ENCODE measurements at places on chromosomes 7 and 10. TPM values are rescaled to one million over a fixed set of nuclear protein-coding genes. Genes with fewer than 3 reads are reported as not detected.

Gene NUTM2A
- 6.3 TPM for total RNA-seq

Gene CNOT4
- 16.8 TPM for total RNA-seq

Gene RPEL1
- not detected for total RNA-seq

Gene AKR1C4
- total RNA-seq = not detected

Gene CRYGN
- total RNA-seq = 0.87 TPM

GRCh38 chr7:2313450-2314208 lies 612 bp downstream of the SNX8 start:
- DNase-seq = no peak

GRCh38 chr7:40833888-40834234 lies 699.1 kb downstream of the SUGCT start:
- no peak for DNase-seq

DNA sequence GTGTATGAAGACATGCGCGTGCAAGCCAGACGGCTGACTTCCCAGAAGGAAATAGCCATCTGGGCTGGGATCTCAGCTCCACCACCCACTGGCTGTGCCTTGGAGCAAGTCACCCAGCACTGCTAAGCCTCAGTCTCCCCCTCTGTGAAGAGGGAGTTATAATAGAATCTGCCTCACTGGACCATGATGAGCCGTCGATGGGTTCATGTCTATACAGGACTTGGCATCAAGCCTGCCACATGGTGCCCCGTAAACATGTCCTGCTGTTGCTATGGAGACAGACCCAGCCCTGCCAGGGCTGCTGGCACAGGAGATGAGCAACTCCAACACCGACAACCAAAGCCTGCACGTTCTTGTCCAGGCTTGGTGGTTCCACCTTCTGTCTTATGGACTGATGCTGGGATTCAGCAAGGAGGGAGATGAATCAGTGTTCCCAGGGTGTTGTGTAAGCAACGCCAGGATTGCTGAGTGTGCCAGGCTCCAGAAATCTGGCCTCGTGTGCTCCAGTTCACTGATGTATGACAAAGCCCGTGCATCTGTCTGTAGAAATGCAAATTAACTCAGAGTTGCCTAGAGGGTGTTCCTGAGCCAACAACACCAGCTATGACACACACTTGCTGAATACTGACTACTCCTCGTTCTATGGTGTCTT lies 5.6 kb downstream of the GPR15LG start:
- DNase-seq = no peak

GRCh38 chr7:135282561-135283254 lies 49.1 kb downstream of the STRA8 start:
- DNase-seq = no peak

DNA sequence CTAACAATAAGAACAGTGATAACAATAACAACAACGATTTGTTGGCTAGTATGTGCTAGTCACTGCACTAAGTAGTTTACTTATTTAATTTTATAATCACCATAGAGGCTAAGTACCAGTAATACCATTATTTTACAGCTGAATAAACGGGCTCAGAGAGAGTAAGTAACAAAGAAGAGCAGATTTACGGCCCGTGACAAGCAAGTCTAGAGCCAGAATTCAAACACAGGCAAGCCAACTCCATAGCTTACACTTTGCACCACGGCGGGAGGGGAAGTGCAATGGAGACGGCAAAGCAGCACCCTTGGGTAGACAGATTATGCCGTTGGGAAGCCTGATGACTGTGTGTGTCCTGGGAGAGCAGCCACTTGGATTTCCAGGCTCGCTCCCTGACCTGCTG lies 1.2 kb upstream of the OR6V1 start:
- no peak for DNase-seq

DNA sequence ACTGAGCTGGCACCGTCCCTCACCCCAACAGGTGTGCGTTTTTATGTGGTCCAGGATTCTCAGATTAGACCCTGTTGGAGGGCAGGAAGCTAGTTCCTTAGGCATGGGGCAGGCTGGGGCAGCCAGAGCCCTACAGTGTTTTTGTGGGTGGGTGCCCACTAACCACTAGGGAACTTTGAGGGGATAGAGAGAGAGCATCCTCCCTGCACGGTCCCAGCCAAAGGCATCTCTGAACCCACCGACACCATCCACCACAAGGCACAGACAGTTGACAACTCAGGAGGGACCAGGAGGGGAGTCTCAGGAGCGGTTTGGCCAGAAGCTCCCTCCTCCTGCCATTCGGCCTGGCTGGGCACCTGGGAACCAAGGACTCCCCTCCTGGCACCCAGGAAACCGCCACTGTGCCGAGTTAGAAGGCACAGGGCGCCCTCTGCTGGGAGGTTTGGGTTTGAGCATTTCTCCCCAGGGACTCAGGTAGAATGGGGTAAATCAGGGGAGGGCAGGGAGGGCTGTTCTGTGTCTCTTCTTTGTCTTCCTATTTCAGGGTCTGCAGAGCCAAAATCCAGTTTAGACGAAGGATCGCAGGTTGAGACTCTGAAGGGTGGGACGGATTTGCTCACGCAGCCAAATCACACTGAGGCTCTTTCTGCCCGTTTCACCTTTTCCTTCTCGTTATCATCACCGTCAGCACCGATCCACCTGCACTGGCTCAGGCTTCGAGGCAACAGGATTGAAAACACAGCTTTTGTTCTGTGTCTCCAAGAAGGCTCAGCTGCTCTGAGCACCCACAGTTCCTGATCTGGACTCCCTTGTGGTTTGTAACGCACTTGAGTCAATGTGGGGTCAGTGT lies 84.8 kb upstream of the COL13A1 start:
- DNase-seq = no peak

GRCh38 chr10:17923728-17924127 lies 28.0 kb upstream of the SLC39A12 start:
- no peak for DNase-seq

DNA sequence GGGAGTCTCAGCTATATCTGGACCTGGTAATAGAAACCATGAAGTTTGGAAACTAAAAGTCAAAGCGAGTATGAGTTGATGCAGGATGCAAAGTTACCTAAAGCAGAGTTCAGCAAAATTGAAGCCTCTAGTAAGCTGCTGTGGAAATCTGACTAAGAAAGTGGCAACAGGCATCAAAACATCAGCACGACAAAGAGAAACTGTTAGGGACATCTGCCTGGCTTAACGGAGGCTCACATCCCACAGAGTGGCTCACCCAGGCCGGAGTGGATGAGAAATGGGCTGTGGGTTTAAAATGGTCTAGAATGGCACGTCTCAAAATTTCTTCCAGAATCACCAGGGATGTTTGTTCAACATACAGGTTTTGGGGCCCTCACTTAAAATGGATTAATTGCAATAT lies 164.1 kb upstream of the NPY start:
- no peak for DNase-seq

- no peak for DNase-seq
These were observed 566.8 kb downstream of the SDK1 start for GRCh38 chr7:3867863-3868262.

- DNase-seq = no peak
These were observed 21.0 kb upstream of the ZFAND2A start for GRCh38 chr7:1181031-1181430.

GRCh38 chr10:3533296-3533695 lies 251.7 kb downstream of the KLF6 start:
- no peak for DNase-seq

DNA sequence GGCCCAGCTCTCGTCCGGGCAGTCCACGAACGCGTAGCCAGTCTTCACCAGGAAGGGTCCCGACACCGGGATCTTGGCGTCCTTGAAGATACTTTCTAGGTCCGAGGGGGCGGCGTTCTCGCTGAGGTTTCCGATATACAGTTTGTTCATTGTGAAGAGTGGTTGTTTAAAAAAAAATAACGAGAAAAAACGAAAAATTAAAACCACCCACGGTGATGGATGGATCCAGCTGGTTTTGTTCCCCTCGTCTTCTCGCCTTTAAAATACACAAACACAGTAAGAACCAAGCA lies 385 bp downstream of the IGF2BP3 start:
- DNase-seq = no peak

DNA sequence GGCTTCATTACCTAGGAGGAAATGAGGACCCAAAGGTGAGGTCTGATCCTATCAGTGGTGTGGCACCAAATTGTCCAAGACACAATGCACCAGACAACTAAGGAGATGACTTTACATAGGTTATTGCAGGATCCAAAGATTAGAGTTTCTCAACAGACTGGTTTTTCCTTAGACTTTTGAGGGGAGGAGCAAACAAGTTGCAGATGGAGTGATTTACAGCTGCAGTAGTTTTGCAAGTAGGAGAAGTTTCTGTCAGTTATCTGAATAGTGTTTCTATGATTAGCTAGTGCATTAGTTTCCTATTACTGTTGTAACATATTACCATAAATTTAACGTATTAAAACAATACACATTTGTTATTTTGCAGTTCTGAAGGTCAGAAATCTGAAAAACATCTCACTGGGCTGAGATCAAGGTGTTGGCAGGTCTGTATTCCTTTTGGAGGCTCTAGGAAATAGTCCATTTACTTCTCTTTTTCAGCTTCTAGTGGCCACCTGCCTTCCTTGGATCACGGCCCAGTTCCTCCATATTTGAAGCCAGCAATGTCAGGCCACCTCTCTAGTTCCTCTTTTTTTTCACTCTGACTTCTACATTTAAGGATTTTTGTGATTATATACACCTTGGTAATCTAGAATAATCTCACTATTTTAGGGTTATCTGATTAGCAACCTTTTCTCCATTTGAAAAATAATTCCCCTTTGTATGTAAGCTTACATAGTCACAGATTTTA lies 994.9 kb downstream of the REEP3 start:
- no peak for DNase-seq

DNA sequence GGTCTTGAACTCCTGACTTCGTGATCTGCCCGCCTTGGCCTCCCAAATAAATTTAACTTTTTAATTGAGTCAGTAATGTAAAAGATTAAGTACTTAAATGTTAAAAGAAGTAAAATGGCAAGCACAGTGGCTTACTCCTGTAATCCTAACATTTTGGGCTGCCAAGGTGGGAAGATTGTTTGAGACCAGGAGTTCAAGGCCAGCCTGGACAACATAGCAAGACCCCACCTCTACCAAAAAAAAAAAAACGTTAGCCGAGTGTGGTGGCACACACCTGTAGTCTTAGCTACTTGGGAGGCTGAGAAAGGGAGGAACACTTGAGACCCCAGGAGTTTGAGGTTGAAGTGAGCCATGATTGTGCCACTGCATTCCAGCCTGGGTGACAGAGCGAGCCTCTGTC lies 26.1 kb downstream of the PHTF2 start:
- no peak for DNase-seq

DNA sequence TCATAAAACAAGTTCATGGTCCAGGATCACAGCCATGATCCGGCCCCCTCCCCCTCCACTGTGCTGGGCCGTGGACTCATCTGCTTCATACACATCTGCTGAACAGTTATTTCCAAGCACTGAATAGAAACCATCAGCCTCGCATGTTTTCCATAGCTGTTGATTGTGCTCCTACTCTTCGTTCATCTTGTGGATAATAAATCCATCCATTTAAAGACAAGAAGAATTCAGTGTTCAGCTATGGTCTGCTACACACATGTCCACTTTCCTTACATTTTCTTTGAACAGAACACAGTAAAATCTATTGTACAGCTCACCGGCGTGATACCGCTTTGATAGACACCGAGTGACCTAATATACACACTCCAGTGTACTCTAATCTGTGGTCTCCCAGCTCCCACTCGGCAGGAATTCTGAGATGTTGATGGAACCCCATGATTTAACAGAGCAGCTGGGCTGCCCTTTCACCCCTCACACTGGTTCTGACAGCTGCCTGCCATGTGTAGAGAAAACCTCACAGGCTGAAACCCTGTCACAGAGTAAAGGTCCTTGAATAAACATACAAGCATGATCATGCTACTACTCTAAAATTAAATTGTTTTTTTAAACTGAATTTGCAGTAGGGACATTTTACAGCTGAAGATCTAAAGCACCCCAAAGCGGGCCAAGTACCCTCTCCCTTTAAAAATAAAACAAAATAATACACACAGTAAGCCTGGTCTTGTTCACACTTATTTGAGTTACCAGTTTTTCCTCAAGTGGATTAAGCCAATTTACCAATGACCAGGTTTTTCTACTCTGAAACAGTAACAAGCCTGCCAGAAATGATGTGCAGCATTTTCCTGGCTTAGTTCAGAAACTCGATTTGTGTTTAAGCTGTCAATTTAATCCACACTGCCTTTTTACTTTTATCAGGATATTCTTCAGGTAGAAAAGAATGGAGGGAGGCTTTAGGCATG lies 95.1 kb upstream of the FZD1 start:
- no peak for DNase-seq

- DNase-seq = no peak
These were observed 44.4 kb upstream of the TOMM7 start for GRCh38 chr7:22867003-22867402.

GRCh38 chr7:80635533-80635932 lies 2.9 kb upstream of the CD36 start:
- DNase-seq = no peak
